ELF-1 (cell line): ENCODE measurements at places on chromosomes 7 and 10.

DNA sequence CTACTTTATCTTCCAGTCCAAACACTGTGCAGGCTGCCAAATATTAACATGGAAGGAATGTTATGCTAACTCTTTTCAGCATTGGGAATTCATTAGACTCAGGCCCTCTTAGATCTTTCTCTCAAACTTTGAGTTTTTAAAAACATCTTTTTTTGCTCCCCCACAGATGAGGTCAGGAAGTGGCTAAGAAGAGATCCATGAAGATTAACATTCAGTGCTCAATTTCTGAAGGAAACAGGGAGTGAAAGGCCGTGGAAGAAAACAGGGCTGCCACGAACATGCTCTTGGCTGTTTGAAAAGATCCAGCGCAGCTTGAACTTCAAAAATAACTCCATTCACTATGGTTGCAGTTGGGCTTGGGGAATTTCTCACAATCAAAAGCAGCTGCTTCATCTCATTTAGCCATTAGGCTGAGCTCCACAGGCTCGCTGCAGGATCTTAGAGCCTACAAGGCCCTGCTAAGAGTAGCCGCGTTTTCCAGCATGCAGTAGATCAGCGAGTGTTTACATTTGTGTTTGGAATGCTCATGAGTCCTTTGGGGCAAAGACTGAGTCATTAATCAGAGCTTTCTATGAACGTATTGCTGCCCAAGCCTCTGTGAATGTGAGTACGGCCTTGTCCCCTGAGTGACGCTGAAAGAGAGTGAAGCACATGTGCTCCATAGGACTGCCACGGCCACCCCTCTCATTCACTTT is 41.2 kb upstream of the TNS3 start:
- DNase-seq = peak; percentile 65

- DNase-seq = no peak
Measured at GRCh38 chr10:82440775-82441174, 565.8 kb downstream of the NRG3 start.

- DNase-seq = no peak
Measured at GRCh38 chr7:83161186-83161585, 1.5 kb downstream of the PCLO start.

DNA sequence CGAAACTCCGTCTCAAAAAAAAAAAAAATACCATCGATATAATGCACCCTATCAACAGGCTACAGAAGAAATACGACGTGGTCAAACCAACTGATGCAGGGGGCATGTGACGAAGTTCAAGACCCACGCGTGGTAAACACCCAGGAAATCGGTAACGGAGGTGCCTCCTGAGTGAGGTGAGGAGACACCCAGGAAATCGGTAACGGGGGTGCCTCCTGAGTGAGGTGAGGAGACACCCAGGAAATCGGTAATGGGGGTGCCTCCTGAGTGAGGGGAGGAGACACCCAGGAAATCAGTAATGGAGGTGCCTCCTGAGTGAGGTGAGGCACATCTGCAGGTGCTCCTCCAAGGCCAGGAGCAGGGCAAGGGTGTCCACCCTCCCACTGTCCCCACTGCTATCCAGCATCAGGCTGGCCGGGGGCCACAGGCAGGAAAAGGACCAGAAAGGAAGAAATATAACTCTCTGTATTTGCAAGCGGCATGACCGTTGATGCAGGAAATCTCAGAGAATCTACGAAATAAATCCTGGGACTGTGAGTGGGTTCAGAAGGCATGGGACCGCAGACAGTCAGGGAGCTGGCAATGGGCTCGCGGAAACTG is 10.7 kb upstream of the GPR146 start:
- DNase-seq = no peak

DNA sequence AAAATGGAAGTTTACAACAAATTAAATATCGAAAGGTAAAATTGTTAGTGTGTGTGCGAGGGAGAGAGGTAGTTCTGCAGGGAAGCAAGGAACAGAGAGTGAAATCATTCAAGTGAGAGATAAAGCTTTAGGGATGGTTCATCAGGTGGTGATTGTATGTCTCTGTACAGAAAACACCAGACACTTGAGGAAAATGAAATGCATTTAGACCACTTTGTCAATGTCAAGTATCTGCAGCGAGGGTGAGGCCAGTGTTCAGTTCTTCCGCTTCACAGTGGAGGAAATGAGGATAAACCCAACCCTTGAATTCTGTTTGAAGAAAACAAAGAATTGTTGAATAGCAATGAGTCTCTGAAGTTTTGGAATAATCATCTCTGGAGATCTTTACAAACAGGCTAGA is 14.4 kb upstream of the ITGB1 start:
- no peak for DNase-seq

- no peak for DNase-seq
Measured at GRCh38 chr7:18419456-18419855, 76.1 kb upstream of the HDAC9 start.

- peak; percentile 51 for DNase-seq
Measured at GRCh38 chr7:74202841-74203556, 6.8 kb upstream of the LAT2 start.

DNA sequence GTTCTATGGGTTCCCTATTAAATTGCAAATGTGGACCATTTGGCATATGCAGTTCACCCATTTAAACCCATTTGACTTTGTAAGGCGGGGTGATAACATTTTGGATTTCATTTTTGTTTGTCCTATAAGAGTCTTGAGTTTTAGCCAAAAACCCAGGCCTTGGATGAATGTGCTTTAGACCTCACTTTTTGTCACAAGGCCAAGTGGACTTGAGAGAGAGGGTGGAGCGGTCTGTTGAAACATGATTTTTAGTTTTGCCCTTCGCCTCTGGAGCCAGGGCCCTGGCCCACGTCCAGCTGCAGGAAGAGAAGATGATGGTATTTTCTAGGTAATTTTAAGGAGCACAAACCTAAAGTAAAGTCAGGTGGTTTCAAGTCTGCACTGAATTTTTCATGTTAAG is 260.1 kb downstream of the SLC25A13 start:
- DNase-seq = no peak

GRCh38 chr7:51060536-51060935 is 256.1 kb downstream of the COBL start:
- no peak for DNase-seq

DNA sequence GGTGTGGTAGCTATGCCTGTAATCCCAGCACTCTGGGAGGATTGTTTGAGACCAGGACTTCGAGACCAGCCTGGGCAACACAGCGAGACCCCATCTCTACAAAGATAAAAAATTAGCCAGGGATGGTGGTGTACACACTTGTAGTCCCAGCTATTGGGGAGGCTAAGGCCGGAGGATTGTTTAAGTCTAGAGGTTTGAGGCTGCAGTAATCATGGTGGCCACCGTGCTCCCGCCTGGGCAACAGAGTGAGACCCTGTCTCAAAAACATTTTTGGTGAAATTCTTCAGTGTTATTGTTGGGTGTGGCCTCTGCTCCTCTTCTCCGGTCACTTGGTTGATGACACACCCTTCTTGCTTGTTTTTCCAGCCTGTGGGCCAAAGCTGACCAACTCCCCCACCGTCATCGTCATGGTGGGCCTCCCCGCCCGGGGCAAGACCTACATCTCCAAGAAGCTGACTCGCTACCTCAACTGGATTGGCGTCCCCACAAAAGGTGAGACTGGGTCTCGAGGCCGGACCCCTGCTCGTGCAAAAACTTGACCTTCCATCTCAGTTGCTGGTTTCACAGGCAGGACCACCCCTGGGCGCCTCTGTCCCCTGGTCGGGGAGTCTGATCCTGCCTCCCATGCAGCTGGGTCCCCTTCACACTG is 10.6 kb downstream of the PFKFB3 start:
- no peak for DNase-seq

DNA sequence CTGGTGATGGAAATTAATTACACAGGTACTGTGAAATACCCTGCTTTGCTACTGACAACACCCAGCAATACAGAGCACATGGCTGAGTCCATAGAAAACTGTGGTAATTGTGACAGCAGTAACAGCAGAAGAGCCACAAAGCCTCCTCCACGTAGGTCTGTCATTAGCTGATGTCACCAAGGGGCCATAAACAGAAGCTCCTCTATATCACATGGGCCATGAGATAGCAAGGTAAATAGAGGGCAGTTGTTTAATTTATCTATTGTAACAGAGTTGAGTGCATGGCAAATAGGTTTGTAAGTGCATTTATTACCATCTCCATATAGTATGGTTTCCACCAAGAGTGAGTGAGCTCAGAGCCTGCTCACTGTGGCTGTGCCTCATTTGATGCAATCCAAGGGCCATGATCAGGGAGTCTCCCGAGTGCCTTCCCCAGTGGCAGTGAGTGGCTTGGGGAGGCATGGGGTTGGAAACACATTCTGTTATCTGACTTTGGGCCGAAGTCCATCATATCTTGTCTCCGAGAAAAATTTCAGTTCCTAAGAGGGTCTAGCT is 281.2 kb downstream of the SKAP2 start:
- DNase-seq = no peak

GRCh38 chr10:132056663-132057062 is 9.1 kb upstream of the JAKMIP3 start:
- no peak for DNase-seq

DNA sequence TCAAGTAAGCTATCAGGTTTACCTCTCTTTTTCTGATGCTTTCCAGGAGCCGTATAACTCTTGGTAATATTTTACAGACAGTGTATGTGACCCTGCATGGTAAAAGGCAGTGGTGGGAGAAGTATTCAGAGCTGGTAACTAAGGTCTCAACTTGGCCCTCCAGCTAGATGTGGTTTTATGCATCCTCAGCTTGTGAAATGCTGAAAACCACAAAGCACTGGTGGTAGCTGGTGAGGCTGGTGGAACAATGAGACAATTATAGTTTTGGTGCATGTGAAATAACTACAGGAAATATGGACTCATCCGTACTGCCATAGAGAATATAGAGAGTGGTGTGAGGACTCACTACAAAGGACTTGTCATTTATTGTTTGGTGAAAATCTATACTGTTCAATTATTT is 383.0 kb upstream of the PCDH15 start:
- no peak for DNase-seq

- DNase-seq = no peak
Measured at GRCh38 chr7:10706875-10707493, 266.7 kb upstream of the PHF14 start.
